GDM1 (cell line): ENCODE measurements at places on chromosomes 1 and 21.
A peak's percentile ranks its signal among the peaks of the same experiment; 100 is the strongest.

DNA sequence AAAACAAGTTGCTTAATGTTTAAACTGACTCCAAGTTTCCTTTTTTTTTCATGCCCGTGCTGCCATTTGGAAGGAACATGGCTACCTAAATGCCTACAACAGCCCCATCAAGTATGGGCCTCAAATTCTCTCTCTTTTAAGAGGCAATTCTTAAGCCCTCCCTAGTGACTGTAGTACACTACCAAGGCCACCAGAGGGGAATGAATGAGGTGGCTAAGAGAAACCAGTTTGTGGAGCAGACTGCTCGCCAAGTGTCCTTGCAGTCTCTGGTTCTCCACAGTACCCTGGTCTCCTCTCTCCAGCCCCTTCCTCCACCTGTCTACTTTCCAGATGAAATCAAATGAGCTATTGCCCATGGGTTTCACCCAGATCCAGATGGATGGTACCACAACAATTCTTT lies 1809.6 kb downstream of the BRINP3 start:
- DNase-seq: no peak

DNA sequence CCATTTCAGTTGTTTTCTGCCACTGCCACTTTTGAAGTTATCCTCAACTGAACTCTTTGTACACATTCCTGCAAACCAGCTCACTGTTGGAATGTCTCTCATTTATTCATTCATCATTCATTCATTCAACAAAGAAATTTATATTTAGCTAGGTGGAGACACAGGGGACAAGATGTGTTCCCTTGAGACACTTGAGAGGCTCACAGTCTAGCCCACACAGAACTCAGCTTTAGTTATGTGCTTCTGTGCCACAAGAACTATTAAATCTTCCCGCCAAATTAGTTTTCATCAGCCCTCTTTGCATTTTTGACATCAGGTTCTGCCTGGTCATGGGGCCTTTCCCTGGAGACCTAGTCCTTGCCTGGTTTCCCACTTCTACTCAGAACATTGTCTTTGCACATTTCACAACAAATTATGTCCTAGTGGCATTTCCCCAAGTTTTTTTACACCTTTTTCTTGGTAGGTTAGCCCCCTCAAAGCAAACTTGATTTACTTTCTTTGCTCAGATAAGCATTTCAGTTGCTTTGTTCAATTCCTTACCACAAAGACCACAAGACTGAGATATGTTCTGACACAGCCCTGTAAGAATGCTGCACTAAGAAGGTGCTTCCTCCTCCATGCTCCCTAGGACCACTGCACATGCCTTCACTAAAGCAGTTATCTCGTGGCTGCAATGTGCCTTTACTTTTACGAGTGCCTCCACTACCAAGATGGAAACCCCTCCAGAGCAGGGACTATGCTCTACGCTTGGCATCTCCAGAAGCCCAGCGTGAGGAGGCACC lies 31.0 kb downstream of the ILDR2 start:
- DNase-seq: peak; percentile 49

GRCh38 chr1:111618961-111619634 lies 491 bp upstream of the RAP1A start:
- DNase-seq: no peak

- DNase-seq: no peak
Measured at GRCh38 chr1:61028136-61028535, 54.2 kb upstream of the NFIA start.

- DNase-seq: no peak
Measured at GRCh38 chr1:71222668-71223067, 141.8 kb upstream of the ZRANB2 start.

DNA sequence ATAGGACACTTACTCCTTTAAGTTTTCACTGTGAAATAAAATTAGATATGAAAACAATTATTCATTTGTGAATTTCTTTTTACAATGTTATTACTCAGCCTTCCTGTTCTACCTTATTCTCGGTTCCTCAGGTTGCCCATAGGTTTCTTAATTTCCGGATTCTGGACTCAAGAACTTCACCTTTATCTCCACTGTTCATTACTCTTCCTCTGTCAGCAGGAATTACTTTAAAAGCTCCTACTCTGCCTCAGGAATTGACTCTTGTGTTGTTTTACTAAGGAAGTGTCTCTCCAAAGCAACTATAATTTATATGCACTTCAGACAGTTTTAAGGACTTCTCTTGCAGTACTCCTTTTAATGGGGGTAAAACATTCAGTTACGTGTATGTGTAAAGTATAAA lies 123.8 kb downstream of the OSBPL9 start:
- DNase-seq: no peak

GRCh38 chr1:25711555-25712298 lies 88.3 kb upstream of the SELENON start:
- peak; percentile 22 for DNase-seq

DNA sequence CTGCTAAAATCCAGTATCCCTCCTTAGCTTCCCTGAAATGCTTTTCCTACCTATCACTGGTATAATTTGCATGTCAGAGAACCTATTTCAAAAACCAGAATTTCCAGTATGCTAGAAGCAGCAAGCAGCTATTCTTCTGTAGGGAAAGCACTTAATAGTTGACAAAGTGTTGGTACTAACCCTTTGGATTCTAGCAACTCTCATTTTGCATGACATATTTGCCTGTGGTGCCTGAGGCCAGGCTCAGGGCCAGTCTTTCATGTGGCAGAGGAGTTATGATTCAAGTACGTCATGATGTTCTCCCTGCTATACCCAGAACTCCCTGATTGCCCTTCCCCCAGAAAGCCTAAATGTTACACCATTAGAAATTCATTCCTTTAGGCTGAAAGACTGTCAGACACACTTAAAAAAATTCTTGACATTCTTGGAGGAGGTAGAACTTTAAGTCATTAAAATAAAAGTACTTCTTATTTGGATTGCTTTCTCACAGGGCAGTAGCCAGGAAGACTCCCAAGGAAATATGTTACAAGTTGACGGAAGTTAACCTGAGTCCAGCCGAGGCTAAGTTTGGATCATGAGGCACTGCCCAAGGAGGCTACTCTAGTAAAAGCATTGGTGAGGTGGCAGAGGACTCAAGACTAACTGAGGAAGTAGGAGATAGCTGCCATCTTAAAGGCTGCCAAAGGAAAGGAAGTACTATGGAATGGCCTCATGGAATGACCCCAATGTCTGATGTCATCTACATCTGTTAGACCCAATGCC lies 298.4 kb upstream of the SPAG17 start:
- DNase-seq: no peak

GRCh38 chr1:98981917-98982513 lies 22.6 kb downstream of the PLPPR5 start:
- no peak for DNase-seq

GRCh38 chr1:206021626-206022365 lies 1.9 kb downstream of the CTSE start:
- no peak for DNase-seq

DNA sequence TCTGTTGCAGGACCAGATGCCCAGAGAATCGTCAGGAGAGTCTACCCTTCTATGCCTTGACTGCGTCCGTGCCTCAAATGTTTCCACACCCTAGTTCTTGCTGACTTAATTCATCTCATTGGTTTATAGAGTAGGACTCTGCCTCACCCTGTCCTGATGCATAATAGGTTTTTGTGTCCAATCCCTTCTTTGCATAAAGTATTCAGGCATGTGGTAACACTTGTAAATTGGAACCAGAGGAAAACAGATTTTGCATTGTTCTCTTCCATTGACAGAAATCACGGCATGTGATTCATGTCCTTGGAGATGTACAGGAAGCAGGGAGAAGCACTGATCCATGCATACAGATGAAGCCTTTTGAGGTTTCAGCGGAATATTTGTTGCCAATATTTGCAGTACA lies 29.5 kb downstream of the PLPPR5 start:
- DNase-seq: no peak

- DNase-seq: no peak
Measured at GRCh38 chr1:118912574-118912973, 75.6 kb downstream of the TBX15 start.

GRCh38 chr1:5969168-5969567 lies 23.1 kb downstream of the NPHP4 start:
- DNase-seq: no peak

DNA sequence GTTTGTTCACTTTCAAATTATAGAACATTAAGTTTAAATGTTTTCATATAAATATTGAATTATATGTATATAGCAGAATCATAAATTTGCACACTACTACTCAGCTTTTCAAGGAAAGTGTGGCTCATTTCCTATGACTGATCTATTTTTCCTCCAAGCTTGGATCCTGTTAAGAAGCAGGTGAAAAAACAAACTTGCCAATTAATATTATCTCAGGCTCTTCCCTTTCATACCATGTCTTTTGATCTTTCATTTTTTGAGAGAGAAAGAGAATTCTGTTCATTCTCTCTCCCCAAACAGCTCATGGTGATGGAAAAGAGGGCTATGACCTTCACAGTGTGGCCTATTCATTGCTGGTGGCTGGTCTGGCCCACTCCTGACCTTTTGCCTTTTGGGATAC lies 43.7 kb downstream of the SEC16B start:
- no peak for DNase-seq

DNA sequence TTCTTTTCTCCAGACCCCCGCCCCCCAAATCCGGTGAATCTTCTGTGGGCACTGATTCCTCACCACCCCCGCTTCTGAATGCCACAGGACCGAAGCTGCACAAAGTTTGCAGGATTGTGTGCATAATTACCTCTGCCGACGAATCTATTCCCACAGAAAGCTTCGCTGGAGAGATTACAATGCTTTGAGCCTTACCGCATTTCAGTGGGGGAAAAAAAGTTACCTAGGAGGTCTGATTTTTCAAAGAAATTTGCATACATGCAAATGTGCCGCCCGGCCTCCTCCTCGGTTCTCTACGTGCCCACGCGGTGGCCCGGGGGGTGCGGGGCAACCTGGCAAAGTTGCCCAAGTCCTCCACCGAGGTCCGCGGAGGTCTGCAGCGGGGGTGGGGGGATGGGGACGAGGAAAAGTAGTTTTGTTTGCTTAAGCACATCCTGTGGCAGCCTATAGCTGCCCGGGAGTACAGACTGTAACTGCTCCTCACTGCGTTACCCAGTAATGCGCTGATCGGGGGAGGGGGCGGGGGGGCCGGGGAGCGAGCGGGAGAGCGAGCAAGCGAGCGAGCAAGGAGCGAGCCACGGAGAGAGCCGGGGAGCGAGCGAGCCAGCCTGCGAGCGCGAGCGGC lies 563 bp upstream of the NFIA start:
- no peak for DNase-seq

DNA sequence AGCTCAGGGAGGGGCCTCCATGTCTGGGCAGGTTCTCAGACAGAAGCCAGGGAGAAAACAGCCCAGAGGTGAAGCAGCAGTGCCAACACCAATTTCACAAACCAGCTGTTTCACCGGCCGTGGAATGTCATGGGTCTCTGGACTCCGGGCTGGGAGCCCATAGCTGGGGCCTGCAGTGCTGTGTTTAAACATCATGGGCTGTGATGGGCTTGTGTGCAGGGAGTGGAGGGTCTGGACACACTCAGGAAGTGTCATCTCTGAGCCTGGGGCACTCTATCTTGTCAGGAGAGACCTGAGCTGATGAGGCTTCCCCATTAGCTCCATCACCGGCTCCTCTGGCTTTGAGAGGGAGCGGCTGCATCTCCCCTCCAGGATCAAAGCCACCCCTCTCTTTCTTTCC lies 173.6 kb upstream of the IGSF21 start:
- no peak for DNase-seq

DNA sequence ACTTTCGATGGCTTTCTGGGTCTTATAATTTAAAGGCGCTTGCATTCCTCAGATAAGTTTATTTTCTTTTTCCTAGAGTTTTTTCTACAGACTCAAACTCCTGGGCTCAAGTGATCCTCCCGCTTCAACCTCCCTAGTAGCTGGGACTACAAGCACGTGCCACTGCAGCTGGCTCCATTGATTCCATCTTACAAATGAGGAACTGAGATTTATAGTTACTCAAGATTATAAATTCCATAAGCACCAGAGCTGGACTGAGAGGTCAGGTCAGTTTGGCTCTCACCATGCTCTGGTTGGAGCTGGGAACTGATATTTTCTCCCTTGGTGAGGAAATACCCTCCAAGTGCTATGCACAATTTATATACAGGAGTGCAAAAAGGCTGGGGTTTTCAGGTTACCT lies 13.4 kb upstream of the PRPF38B start:
- DNase-seq: no peak

DNA sequence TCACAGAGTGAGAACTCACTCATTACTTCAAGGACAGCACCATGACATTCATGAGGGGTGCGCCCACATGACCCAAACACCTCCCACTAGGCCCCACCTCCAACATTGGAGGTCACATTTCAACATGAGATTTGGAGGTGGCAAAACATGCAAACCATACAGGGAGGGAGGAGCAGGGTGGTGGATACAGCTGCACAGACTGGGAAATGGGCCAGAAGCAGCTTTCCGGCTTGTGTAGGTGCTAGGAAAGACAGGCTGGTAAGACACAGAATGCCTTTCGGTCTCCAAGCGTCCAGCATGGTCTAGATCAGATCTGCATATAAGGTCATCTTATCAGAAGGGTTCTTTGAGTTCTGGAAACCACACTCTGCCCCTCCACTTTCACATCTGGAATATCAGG lies 35.1 kb upstream of the TINAGL1 start:
- no peak for DNase-seq
